ENCODE measurements at places on chromosomes 5 and 9.

DNA sequence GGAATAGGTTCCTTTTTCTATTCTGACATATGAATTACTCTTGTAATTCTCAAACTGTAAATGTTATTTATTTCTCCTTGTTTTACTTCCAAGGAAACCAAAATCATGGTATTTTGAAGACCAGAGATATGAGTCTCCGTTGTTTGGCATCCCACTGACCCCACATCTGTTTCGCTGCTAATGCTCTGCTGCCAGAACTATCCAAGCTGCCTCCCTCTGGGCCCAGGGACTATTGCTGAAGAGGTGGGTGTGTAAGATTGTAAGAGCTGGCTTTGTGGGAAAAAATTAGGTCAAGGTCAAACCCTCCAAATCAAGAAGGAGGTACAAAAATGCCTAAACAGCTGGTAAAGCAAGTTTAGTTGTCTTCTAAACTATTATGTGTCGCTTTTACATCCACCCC, 129.4 kb upstream of the MYO10 start:
- no peak for DNase-seq

GRCh38 chr9:78826527-78826926, 529.6 kb downstream of the PSAT1 start:
- DNase-seq = no peak

DNA sequence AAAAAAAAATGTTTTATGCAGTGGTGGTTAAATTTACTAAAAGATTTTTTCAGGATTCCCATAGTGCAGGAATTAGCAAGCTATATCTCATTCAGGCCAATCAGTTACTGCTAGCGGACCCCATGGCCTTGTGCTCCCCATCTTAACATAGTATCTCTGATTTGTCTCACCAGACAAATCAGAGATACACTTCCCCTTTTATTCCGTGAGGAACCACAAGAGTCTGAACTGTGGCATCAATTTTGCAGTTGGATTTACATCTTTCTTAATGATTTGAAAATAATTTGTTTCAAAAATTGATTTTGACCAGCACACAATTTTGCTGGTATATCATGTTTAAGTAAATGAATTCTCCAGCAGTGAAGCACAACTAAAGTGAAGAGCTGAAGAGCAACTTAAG, 17.9 kb downstream of the ITGA1 start:
- no peak for DNase-seq

DNA sequence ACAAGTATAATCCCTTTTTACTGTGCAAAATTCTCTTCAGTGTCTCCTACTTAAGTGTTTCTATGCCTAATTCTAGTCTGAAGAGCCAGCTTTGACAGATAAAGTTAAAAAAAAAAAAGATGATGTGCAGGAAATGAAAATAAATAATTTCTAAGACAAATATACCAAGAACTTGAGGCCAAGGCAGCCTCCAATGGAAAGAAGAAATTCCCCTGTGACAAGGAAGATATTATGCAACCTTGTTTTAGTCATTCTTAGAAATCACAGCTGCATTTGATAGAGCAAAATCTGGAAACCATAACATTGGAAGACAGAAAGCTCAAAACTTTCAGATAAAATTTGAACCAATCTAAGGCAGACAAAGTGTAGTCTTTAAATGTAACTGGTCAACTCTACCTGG, 375.9 kb upstream of the TLE4 start:
- DNase-seq = no peak

DNA sequence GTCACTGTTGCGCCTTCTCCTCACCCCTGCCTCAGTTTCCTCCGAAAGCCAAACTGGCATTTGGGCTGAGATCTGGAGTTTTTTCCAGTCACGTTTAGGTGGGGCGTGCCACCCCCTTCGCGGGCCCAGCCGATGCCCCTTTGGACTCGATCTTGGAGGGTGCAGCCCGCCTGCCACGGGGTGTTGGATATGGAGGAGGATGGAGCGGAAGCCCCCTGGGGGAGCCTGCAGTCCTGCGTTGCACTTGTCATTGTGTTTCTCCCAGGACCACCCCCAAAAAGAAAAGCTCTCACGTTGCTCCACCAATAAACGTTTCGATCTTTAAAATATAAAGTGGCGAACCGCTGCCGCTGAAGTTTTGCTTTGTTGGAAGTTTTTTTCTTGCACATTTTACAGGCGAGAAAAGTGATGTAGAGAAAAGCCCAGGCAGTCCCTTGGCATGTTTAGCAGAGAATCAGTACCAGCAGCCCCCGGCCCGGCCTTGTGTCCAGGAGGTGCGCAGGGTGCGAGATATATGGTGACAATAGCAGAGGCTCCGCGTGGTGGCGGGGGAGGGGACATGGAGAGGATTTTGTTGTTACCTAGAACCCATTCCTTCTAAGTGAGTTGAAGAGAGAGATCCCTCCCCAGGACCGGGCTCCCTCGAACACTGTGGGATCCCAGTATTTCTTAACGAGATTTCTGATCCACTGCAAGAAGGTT, 681 bp downstream of the F2R start:
- no peak for DNase-seq

GRCh38 chr5:131194725-131195124, 24.0 kb downstream of the LYRM7 start:
- DNase-seq = no peak

- no peak for DNase-seq
These were observed 32.2 kb upstream of the LARP1 start for GRCh38 chr5:154722936-154723335.

- no peak for DNase-seq
These were observed 100.0 kb downstream of the LPAR1 start for GRCh38 chr9:110938242-110938641.

- no peak for DNase-seq
These were observed 70.3 kb downstream of the CDH18 start for GRCh38 chr5:19917588-19918122.

DNA sequence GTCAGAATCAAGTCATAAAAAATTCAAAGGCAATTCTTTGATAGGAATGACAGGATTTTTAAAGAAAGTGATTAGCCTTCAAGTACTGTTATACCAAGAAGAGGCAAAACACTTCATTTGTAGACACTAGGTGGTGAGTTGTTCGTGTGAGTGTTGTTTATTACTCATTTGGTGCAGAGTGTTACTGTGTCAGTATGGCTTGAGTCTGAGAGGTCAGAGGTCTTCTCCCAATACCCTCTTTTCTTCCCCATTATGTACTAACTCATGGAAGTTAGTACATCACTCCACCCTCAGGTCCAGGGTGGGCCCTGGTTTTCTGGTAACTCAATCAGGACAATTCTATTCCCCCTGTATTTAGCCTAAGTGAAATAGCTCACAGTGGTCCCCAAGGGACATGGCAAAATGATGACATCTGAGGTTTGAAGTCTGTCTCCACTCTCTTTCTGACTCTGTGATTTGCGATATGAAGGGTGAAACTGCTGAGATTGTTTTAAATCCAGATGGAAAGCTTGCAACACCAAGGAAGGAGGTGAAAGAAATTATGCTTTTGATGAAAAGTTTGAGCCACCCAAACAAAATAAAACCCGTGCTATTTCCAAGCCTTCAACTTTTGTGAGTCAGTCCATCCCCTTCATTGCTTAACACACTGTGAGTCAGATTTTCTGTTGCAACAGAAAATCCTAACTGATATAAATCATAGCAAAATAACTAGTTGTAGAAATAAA, 56.8 kb downstream of the NUDT12 start:
- no peak for DNase-seq

DNA sequence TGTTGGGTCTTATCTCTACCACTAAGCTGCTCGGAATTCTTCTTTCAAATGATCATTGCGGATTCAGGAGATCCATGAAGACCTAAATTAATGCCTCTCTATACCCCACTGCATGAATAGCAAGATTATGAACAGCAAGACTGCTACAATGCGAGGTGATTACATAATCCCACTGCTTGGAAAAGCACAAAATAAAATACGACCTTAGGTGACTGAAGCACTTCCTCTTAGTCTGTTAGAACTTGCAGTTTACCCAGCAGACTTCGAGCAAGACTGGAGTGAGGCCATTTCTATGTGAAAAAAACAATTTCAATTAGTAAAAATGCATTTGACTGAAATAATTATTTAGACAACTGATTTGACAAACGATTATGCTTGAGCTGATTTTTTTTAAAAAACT, 59.8 kb downstream of the SH3RF2 start:
- no peak for DNase-seq

DNA sequence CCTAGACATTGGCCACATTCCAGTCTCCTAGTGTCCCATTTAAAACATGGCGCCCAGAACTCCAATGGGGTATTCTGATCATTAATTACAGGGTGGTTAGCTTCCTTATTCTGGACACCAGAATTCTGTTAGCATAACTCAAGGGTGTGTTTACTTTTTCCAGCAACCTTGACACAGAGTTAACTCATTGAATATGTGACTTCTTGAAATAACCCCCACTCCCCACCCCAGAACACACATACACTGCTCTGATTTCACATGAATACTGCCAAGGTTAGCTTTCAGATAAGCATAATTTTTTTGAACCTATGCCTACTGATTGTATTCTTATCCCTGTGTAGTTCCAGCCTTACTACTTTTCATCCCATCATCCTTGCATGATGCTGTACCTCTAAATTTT, 151.1 kb downstream of the SMARCA2 start:
- DNase-seq = no peak

- DNase-seq = no peak
These were observed 58.6 kb upstream of the LIFR start for GRCh38 chr5:38615042-38615441.

- DNase-seq = no peak
These were observed 201.7 kb downstream of the EFNA5 start for GRCh38 chr5:107469064-107469463.

GRCh38 chr5:124883681-124884080, 137.2 kb upstream of the ZNF608 start:
- DNase-seq = no peak

DNA sequence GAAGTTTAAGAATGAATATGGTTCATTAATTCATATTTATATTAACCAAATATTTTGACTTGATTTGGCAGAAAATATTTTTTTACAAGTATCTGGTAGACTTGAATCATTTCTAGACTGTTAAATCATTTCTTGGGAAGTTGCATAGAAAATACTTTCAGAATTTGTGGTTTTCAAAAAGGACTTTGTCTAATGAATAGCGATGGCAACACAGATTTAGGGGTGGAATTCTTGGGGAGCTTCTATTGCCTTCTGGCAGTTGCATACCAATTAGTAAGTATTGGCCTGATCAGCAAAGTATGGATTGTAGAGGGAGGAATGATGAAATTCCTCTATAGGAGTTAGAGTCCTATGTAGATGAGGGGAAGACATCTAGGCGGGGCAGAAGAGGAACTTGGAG, 68.6 kb upstream of the CKMT2 start:
- no peak for DNase-seq

DNA sequence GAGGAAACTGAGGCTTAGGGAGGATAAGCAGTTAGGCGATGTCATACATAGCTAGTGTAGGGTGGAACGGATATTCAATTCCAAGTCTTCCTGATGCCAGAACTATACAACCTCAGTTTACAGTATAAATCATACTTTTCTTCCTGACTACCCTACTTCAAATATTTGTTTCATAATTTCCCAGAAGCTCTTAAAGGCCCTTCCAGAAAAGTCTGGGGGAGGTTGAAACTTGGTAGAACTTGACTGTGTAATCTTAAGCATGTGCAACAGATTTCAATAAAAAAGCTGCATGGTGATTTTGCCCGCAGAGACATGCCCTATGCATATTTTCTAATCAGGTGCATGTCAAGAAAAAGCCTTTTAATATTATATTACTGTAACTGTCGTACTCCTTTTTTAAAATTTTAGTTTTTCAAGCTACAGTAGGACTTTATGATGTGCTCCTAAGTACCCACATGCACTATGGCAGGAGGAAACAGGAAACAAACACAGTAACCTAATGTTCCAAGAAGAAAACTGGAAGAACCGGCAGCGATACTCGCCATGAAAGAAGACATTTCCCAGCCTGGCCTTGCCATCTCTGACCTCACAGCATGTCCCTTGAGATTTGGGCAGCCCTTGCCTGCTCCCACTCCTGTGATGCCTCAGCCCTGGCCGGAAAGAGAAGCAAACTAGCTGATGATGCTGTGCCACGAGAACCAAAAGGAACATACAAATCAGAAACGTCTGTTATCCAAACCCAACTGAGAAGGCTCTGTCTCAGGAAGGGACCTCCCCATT, 266.0 kb downstream of the EFNA5 start:
- no peak for DNase-seq

- peak; percentile 24 for DNase-seq
These were observed 117.8 kb downstream of the FGF18 start for GRCh38 chr5:171537070-171537849.

- peak; percentile 48 for DNase-seq
These were observed 3.7 kb downstream of the TLN1 start for GRCh38 chr9:35728041-35728971.

DNA sequence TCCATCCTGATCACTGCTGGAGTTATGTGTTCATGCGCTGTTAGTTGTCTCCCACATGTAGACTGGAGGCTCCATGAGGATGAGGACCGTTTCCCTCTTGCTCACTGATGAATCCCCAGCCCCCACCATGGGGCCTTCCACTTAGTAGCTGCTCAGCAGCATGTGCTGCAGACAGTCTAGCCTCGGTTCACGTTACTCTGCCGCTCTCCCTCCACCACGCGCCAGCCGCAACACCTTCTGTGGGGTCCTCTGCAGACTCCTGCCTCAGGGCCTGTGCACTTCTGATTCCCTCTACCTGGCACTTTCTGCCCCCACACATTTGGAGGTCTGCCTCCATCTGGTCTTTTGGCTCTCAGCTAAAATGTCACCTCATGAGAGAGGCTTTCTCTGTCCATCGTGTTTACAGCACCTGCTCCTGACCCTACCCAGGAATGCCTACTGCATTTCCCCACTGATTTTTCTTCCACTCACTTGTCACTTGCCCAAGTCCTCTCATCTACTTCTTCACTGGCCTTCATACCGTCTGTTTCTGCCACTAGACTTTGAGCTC, 36.3 kb downstream of the STK10 start:
- no peak for DNase-seq

- DNase-seq = no peak
These were observed 40.8 kb upstream of the ORM1 start for GRCh38 chr9:114282104-114282485.

- no peak for DNase-seq
These were observed 21.0 kb downstream of the C1QTNF2 start for GRCh38 chr5:160349249-160349934.

DNA sequence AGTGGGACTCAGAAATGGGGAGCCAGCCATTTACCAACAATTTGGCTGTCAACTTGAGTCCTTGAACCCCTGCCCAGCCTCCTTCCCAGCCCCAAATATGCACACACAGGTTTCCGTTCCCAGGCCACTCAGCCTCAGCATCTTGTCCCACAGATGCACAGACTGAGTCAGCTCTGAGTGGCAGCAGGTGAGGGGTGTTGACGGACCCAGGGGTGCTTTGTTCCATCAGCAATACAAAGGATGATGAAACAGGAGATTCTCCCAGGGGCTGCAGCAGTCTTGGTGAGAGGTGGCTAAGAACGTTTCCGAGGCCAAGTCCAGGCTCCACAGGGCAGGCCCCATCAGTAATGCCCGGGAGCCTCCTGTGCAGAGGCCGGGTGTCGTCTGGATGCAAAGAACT, 4.9 kb upstream of the OLFM1 start:
- no peak for DNase-seq

DNA sequence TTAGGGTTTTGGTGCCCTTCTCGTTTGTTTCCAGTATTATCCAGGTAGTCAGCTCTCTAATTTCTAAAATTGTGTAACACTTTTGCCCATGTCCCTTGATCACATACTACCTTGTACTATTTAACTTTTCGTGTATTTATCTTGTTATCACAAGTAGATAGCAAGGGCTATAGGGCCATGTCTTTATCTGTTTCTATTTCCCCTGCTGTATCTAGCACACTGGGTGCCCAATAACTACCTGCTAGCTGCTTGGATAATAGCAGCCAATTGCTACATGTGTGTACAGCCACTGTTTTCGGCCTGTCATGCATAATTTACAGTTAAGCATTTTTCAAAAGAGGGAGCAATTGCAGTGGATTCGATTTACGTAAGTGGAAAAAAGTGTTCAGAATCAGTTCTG, 64.8 kb upstream of the TNFAIP8 start:
- no peak for DNase-seq

Measured in H54 (cell line).